ENCODE measurements at places on chromosomes 12 and 14.
A peak's percentile ranks its signal among the peaks of the same experiment; 100 is the strongest.

DNA sequence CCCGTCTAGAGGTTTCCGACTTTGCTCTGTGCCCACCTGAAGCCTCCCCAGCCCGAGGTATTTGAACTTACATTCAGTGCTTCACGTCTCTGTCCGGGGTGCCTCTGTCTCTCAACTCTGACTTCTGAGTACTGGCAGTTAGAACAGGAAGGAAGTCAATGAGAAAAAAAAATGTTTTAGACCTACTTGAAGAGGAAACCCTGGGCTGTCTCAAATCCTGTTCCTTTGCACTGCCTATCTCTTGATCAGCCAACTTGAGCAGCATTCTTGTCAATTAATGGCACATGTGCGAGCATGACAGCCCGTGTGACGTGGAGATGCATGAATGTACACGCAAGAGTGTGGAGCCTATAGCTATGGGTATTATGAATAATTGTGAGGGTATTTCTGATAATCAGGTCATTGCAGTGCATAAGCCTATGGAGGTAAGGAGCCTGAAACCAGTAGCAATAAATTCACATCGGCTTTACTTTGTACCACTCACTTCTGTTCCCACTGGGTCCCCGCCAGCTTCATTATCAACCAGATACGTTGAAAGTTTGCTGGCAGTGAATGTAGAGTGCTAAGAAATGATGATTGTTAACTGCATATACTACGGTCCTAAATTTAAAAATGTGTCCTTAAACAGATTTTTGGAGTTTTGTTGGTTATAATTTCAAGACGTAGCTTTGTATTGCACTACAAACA is at the start of gene ARHGDIB:
TSS of gene ARHGDIB (minus strand) at position 136 of the 687 bp plus-strand sequence. CDS start 10,889 bp downstream, outside the sequence.
- DNase-seq: no peak

DNA sequence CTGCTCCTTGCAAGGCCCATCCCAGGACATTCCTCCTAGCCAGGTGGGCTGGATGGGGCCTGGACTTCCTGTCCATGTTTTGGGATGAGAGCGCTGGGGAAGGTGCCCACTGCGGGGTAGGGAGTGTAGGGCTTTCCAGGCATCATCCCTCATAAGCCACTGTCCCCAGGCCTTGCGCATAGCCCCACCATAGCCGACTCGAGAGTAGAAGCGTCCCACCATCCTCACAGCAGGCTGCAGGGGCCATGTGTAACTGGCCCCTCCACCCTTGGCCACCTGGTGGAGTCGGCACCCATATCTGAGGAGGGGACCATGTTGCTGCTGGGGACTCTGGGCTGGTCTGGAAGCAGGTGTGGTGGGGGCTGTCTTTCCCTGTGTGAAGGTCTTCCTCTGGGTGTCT is 30.5 kb downstream of the SH2B3 start:
- DNase-seq: no peak

DNA sequence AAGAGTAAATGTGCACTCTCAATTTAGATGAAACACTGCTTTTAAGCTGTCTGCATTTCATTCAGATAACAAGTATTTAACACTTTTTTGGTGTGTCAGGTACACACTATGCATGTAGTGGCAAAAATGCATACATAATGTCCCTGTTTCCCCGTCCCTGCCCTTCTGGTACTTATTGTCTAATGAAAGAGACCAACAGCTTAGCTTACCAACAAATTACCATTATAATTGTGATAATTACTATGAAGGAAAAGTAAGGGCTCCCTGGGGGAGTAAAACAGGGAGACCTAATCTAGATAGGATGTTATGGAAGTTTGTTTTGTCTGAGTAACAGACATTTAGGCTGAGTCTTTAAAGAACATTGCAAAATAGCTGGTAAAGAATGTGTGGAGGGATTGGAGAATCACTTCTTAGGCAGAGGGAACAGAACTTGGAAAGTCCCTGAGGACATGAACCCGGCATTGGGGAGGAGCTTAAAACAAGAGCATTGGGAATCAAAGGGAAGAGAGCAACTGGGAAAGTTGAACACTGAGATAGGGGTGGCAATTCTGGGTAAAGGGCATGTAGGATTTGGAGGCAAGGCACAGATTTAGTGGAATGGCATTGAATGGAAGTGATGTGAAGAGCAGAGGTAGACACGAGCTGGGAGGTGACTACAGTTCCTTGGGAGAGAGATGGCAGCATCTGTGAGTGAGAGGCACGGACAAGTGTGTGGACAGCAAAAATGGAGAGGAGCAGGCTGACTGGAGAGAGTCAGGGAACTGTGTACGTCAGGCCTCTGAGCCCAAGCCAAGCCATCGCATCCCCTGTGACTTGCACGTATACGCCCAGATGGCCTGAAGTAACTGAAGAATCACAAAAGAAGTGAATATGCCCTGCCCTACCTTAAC is 181.6 kb downstream of the GRIP1 start:
- DNase-seq: no peak

DNA sequence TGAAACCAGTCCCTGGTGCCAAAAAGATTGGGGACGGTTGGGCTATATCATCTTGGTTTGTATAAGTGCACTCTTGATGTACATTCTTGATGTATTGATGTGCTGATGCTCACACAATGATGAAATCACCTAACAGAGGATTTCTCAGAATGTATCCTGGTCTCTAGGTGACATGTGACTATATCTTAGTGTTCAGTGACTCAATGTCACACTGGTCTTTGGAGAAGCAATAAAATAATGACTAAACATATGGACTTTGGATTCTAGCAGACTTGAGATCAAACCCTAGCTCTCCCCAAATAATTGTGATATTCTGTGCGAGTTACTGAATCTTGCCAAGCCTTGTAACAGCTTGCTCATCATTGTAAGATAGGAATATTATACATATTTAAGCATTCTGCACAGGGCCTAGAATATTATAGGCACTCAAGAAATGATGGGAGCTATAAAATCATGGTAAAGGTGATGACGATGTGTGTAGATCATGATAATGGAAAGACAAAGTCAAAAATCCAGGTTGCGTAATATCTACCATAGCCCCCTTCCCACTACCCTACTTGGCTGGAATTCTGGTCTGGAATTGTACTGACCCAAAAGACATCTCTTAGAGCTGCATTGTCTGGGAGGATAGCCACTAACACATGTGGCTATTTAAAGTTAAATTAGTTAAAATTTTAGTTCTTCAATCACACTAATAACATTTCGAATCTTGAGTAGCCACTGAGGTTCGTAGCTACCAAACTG is 117.6 kb upstream of the PWP1 start:
- no peak for DNase-seq

DNA sequence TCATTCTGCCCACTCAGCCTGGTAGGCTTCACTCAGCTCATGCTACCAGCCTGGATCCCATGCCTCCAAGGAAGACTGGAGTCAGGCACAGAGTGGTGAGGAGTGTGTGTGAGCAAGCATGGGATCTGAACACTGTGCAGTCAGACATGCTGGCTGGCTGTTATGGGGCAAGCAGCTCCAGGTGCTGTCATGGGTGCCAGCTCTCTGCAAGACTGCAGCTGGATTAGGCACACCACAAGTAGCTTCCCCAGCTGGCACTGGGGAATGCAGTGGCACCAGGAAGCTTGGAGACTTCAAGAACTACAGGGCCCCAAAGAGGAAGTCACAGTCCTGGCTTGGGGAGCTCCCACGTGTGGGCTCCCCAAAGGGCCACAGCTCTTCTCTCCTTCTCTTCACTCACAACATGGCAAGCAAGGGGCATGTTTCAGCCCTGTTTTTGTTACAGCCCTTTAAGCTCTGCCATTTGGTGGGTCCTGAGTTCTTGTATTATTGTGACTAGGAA is 202.5 kb downstream of the VRK1 start:
- no peak for DNase-seq

- DNase-seq: no peak
These were observed 651.6 kb upstream of the LRFN5 start for GRCh38 chr14:40955131-40955505.

GRCh38 chr12:1544996-1545700 is 49.2 kb downstream of the FBXL14 start:
- DNase-seq: no peak

- no peak for DNase-seq
These were observed 4.6 kb upstream of the SAMD4A start for GRCh38 chr14:54562334-54562733.

DNA sequence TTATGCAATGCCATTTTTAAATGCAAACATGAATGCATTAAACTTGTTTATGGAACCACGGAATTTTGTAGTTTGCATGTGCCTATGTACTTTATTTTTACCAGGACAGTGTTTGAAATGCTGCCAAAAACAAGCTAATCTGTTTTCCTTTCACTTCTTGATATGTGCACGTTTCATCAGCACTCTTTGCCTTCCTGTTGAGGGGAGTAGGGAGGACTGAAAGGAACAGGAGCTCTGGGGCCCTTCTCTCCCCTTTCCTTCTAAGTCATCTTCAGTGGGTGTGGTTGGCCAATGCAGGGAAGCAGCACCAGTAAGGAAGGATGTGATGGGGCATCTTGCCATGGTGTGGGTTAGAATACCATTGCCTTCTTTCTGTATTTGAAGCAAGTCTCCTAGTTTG is 12.1 kb upstream of the PPP4R4 start:
- DNase-seq: no peak

GRCh38 chr12:52354200-52354599 is 13.1 kb downstream of the KRT85 start:
- DNase-seq: no peak

GRCh38 chr12:42638011-42638410 is 48.5 kb upstream of the PRICKLE1 start:
- DNase-seq: no peak

- no peak for DNase-seq
These were observed 60.5 kb downstream of the BTG1 start for GRCh38 chr12:92085040-92085735.

GRCh38 chr14:33836203-33836899 is 114.5 kb downstream of the EGLN3 start:
- no peak for DNase-seq

DNA sequence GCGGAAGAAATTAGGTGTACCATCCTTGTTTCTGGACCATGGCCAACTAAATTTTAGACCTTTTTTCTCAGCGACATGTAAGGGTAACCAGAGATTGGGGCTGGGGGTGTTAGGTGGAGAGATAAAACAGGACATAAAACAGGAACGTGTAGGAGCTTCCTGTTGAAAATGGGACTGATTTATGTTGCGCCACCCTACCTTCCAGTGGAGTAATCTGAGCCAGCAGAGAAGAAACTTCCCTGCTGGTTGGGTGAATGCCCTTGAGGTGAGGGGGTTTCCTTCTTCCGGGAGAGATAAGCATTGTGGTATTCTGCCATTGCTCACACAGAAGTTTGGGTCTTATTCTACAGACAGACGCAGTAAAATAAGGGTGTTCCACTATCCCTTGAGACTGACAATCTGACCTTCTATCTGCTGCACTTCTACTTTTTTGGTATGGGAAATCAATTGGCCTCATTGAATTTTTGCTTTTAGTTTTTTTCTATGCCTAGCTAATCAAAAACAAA is 417.6 kb downstream of the PCNX1 start:
- peak; percentile 13 for DNase-seq

- DNase-seq: no peak
These were observed 35.2 kb downstream of the PRIMA1 start for GRCh38 chr14:93752980-93753561.

DNA sequence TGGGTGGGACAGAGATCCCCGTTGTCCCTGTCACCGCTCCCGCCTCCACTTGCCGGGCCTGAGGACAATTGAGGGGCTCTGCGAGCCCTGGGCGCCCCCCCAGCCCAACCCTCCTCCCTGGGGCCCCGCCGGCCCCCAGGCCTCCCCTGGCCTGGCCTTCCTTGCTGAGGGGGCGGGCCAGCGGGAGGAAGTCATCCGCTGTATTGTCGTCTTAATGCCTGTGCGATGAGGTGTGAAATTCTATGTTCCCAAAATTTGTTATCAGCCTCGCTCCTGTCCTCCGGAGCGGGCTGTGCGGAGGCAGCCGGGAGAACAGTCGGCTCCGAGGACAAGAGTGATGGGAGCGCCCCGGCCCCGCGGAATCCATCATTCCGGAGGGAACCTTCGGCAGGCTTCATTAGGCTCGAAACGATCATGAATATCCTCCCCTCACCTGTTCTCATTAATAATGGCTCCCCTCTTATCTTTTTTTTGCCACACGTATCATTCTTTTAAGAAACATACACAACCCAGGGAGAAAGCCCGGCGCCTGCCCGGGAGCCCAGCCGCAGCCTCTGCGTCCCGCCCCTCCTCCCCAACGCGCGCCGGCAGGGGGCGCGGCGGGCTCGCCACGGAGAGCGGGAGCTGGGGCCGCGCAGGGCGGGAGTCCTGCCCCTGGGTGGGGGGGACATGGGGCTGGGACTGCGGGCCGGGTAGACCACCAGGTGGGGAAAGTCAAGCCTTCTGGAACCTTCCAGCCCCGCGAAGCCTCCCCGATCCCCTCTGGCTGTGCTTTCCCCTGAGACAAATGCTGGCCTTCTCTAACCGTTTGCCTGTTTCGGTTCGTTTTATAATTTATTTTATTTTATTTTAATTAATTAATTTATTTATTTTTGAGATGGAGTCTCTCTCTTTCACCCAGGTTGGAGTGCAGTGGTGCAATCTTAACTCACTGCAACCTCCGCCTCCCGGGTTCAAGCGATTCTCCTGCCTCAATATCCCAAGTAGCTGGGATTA is 17.1 kb upstream of the DLK1 start:
- DNase-seq: no peak

GRCh38 chr14:75333606-75334548 is 55.2 kb downstream of the FOS start:
- no peak for DNase-seq

GRCh38 chr12:19572920-19573558 is 133.7 kb downstream of the AEBP2 start:
- peak; percentile 50 for DNase-seq

GRCh38 chr12:25876383-25877045 is 82.0 kb upstream of the RASSF8 start:
- DNase-seq: no peak

GRCh38 chr14:90429236-90429635 is 32.4 kb downstream of the CALM1 start:
- DNase-seq: no peak

- DNase-seq: peak; percentile 9
These were observed 59.7 kb downstream of the SCFD1 start for GRCh38 chr14:30681752-30682355.

GRCh38 chr14:45728434-45729225 is 475.6 kb upstream of the MIS18BP1 start:
- DNase-seq: no peak

Measured in HEK293T (cell line).